ENCODE measurements at places on chromosomes 7 and 10.

DNA sequence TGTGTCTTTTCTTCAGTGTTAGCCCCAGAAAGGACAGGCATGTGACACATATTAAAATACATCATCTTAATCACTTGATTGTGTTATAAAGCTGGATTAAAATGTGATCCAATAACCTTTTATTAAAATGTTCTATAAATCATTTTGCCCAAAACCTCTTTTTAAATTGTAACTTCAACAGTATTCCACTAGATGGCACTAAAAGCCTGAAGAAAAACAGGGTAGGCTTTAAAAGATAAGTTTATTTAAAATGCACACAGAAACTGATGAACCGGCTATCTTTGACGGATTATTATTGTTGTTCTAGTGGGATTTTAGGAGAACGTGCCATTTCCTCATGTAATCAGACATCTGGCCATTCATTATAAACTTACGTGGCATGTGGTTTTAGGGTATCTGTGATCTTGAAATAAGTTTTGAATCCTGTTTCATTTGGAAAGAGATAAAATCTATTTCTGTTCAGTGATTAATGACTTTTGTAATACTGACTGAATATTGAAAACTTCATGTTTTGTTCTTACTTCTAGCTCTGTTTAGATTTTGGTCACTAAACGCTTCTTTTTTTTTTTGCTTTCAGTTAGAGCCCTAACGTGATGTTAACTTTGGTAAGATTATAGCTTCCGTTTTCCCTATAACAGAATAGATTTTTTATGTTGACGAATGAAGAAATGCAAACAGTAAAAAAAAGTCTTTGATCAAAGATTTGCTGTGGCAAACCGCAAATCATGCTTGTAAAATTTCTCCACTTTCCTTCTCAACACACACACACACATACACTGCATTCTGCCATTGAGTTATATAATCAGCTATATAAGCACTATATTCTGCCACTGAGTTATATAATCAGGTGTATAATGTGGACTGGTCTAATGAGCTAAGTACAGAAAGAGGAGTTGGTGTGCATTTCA is 13.6 kb downstream of the VPS50 start:
- peak; percentile 28 for ATAC-seq

DNA sequence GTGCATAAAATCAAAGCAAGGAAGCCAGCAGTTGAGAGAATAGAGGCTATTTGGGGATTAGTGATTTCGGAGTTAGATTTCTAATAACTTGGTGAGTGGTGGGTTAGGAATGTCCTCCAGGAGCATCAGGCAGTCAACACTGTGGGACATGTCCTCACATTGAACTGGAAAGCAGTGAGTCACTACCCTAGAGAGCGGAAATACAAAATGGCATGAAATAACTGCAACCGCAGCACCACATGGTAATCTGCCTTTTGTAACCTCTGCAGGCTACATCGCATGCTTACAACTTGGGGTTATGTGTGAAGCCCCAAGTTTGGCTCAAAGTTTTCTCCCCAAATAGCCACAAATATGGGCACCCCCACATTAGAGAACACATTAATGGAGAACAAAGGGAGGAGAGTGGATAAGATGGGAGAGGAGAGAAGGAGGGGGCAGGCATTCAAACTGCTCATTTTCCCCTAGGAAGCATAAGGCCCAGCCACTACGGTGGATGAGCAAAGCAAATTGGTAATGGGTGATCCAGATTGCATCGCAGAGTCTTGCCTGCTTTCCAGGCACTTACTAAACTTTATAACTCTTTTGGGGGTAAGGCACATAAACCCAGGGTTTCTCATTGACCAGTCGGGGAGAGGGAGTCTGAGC is 22.0 kb upstream of the SLF2 start:
- ATAC-seq: no peak

GRCh38 chr7:1200045-1200444 is 32.6 kb upstream of the UNCX start:
- ATAC-seq: no peak

GRCh38 chr10:86446440-86446839 is 75.2 kb downstream of the WAPL start:
- ATAC-seq: no peak

DNA sequence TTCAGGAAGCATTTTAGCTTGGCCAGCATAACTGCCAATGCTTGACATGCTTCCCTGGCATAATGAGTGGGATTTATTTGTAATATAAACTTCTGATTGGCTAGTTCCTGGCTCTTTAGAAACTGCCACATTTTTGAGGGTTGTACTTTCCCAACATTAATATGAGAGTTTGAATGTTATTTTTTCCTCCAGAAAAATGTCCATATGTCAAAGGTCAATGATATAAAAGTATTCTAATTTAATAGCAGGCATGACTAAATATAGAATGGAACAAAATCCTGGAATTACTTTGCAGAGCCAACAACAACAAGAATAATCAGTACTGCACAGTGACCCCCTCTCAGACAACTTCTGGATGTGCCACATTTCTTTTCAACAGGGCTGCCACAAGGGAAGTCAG is 352.6 kb downstream of the PRPF18 start:
- ATAC-seq: no peak

GRCh38 chr7:33711231-33712019 is 193.9 kb upstream of the BMPER start:
- no peak for ATAC-seq

DNA sequence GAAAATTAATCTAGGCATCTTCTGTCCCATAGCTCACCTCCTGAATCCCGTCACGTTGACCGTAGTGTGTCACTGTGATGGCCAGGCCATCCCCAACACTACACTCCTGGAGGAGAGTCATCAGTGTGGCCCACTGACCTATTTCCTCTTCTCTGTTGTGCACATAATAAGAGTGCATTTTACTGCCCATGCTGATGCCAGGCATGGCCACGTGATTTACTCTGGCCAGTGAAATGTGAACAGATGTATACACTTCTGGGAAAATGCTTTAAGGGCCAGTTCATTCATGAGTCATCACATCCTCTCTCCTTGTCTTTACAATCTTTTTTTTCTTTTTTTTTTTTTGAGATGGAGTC is 101.9 kb upstream of the PIP4K2A start:
- peak; percentile 79 for ATAC-seq

DNA sequence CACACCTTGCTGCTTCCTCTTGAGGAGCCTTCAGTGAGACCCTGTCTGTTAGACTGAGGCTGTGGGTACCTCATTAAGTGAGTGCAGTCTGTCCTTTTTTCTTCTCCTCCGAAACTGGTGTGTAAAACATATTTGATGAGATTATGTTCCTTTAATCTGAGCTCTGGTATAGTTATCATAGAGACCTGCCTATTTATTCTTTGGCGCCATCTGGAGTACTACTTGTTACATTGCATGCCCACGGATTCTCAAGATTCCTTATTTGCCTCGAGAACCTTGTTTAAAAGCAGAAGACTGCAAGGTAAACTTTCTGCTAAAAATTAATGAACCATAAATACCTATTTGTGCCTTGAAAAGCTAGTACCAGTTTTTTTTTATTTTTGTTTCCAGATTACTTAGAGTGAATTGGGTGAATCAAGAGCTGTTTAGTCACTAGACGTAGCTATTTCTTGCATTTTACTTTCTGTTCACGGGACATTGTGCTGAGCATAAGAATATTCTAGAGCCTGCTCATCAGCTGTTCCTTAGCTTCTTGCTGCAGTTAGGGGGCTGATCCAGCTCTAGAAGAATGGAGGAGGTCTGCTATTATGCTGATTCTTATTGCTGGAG is 16.9 kb upstream of the STMP1 start:
- ATAC-seq: no peak

DNA sequence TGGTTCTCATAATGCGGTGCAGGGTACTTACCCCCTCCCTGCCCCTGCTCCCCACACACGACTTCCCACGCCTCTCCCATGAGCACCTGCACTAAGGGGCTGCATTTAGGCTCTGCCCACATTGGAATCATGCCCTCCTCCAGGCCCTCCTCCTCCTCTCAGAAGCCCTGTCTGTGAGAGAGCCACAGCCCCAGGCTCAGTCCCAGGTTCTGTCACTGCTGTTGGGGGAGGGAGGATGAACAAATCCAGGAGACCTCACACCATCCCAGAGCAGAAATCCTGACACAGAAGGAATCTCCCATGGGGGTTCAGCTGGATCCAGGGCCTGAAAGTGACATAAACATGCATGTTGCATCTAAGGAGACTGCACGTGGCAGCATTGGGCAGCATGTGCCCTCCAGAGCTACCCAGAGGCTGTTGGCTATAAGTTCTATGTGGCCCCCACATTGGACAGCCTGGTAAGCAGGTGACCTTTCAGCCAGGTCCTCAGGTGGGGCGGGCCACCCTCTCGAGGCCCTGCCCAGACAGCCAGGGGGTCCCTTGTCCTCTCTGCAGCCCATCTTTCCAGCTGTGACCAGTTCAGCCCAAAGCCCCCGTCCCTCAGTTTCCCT is 1.6 kb upstream of the PILRA start:
- ATAC-seq: no peak

DNA sequence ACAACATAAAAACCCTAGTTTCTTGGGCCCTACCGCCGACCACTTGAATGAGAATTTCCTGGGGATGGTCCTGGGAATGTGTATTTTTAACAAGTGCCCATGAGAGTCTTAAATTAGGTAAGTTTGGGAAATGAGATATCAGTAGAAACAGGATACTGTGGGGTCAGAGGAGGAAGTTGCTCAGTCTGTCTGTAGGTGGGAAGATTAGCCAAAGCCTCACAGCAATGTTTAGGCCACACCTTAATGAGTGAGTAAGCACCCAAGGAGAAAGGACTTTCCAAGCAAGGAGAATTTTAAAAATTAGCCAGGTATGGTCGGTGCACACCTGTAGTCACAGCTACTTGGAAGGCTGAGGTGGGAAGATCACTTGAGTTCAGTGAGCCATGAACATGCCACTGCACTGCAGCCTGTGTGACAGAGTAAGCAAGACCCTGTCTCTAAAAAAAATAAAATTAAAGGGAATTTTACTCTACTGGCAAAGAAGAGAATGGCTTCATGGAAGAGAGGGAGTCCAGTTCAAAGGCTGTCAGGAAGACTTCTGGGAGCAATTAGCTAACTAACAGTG is 31.9 kb downstream of the PAPSS2 start:
- ATAC-seq: no peak

- ATAC-seq: no peak
Measured at GRCh38 chr7:3995187-3995586, 686.9 kb upstream of the FOXK1 start.

- no peak for ATAC-seq
Measured at GRCh38 chr10:55474258-55474657, 673.2 kb upstream of the PCDH15 start.
